ENCODE measurements at places on chromosomes 2 and 18.

GRCh38 chr2:2000018-2000723 is 255.9 kb upstream of the PXDN start:
- DNase-seq: no peak

DNA sequence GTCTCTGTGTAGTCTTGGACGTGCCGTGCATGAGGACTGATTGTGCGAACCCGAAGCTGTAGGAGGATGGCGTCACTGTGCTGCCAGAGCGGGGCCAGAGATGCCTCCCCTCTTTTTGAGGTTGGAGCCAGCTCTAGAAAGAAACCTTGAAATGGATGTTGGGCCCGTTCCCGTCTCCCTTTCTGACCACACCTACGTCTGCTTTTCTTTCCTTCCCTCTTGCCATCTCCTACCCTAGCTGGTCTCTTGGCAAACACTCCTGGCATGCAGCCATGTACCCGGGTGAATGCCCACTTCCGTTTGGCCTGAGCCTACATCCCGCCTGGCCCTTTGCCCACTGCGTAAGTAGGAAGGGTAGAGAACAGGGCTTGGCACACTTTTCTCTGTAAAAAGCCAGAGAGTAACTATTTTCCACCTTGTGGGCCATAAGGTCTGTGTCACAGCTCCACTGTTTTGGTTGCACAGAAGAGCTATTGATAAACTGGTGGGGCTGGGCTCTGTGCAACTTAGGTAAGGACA is 37.4 kb downstream of the SH3BP4 start:
- DNase-seq: no peak

DNA sequence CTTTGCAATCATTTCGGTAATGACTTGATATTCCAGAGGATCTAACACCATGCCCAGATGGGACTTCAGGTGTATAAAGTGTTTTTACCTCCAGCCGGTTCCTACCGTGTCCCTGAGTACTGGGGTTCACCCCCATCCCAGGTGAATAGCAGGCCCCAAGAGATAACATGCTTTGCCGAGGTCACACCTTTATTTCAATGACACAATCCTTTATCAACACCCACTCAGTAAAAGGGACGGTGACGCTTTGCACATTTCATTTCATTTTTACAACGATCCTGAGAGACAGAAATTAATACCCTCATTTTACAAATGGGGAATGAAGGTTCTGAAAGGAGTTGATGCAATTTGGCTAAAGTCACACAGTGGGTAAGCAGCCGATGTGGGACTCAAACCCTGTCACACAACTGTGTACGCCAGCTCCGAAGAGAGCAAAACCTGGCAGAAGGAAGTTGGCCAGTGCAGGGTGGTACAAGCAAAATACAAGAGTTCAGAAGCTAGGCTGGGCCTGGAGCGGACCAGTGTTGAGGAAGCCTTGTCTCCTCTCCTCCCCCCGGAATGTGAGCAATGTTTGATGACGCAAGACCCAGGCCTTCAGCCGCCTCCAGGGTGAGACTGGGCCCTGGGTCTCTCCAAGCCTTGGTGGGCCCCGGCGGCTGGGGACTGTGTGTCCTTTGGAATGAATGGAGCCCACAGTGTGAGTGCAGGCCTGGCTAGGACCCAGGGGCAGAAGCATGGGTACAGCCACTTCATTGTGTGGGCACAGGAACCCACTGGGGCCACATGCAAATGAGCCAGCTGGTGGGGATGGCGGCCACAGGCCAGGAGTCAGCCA is 139.6 kb upstream of the MYCN start:
- DNase-seq: no peak

DNA sequence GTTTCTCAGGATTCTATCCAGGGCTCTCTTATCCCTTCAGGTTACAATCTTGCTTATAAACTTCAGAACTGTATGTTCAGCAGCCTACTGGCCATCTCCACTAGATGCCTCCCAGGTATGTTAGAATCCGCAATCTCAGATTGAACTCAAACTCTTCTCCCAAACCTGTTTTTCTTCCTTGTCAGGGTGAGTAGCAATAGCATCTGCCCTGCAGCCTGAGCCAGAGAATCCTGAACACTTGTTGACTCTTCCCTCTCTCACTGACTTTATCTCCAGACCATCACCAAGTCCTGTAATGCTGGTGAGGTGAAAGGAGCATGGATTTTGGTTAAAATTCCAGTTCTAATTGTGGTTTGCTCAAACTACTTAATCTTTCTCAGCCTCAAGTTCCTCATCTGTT is 82.6 kb upstream of the ALPP start:
- no peak for DNase-seq

GRCh38 chr18:22913861-22914260 is 19.3 kb upstream of the RBBP8 start:
- DNase-seq: no peak

- DNase-seq: no peak
Observed at GRCh38 chr2:5710615-5711014, 18.4 kb downstream of the SOX11 start.

- DNase-seq: no peak
Observed at GRCh38 chr2:174300114-174300513, 34.6 kb upstream of the SP9 start.

DNA sequence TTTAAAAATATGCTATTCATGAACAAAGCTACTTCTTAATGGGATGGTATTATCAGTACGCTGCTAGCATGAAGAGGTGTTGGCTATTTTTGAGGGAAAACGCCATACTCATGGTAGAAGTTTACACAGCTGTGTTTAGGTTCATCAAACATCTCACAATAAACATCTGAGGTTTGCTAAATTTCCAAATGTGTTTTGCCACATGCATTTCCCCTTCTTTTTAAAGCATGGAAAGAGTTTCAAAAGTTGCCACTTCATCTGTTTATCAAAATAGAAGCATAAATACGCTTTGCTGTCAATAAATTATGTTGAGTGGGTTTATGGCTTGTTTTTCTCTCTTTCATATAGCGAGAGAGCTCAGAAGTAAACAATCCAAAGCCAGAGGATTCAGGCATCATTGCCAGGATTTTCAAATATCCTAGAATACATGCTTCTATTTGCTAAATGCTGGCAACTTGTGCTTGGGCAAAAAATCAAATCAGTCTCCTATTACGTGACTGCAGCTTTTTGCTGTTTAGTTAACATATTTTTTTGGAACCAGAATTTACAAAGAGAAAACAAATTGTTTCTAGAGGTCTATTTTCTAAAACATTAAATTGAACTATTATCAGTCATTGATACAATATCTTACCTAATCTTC is 1919.9 kb upstream of the LRRTM1 start:
- DNase-seq: no peak

GRCh38 chr2:112301171-112301584 is 25.8 kb downstream of the ZC3H6 start:
- DNase-seq: no peak

GRCh38 chr18:48488388-48488850 is 50.4 kb upstream of the CTIF start:
- DNase-seq: no peak

DNA sequence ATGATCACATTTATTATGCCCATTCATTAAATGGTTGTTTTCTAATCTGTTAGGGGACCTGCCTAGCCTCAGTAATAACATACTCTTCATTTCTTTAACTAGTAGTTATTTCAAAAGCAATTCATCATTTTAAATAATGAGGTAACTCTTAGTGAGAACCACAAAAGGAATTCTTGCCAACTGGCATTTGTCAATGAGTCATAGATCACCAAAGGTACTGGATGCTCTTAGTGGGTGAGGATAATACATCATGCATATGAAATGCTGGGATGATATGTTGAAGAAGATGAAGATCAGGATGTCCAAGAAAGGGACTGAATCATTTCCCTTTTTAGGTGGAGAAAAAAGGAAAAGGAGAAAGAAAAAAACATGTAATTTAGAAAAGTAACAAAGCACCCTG is 826.2 kb upstream of the DDX18 start:
- no peak for DNase-seq

GRCh38 chr2:85971366-85971765 is 82.6 kb upstream of the ST3GAL5 start:
- DNase-seq: no peak

GRCh38 chr2:110818767-110819481 is 86.6 kb downstream of the ACOXL start:
- DNase-seq: no peak

DNA sequence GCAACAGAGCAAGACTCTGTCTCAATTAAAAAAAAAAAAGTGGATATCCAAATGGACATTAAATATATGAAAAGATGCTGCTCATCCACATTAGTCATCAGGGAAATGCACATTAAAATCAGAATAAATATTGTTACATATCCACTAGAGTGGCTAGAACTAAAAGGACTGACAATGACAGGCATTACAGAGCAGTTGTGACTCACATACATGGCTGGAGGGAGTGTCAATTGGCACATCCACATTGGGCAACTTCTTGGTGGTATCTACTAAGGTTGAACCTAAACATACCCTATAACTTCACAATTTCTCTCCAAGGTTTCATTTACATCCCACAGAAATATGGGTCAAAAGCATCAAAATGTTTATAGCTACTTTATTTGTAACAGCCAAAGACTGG is 14.0 kb upstream of the DNER start:
- no peak for DNase-seq

- DNase-seq: no peak
Observed at GRCh38 chr2:16120591-16121180, 180.3 kb downstream of the MYCN start.

DNA sequence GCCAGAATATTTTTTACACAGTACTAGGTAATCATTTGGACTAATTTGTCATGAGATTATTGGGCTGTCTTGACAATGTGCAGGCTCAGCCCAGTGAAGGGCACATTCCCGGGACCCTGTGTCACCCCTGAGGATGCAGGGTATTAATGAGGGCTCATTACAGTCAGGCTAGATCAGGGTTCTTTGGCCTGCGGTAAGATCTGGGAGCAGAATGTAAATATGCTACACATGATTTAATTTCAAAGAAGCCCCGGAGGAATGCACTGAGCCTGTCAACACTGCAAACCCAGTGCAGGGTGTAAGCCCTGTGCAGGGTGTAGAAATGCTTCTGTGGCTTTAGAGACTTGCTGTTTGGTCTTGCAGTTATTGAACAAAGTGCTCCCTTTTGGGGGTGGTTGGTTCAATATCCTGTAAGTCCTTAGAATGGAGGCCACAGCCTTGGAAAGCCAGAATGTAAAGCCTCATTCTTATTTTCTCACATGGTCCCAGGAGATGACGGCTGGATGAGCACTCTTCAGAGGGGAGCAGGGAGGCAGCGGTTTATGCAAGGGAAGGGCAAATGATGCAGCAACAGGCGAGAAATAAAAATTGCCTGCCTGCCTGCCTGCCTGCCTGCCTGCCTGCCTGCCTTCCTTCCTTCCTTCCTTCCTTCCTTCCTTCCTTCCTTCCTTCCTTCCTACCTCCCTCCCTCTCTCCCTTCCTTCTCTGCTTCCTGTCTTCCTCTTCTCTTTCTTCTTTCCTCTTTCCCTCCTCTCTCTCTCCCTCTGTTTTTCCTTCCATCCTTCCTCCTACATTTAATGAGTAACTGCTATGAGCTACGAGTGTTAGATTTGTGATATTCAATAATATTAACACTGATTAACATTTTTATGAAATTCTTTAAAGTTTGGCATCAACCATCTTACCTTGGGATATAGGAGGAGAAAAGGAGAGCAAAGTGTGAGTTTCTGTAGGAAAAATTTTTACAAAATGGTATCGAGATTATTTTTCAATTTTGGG is 148.8 kb downstream of the VAPA start:
- DNase-seq: no peak

- DNase-seq: no peak
Observed at GRCh38 chr2:152961351-152961750, 242.9 kb downstream of the ARL6IP6 start.

GRCh38 chr18:69980982-69981804 is 33.5 kb upstream of the CD226 start:
- no peak for DNase-seq

GRCh38 chr2:106053581-106053980 is 140.5 kb downstream of the UXS1 start:
- DNase-seq: no peak

- no peak for DNase-seq
Observed at GRCh38 chr2:126413079-126413478, 242.9 kb upstream of the GYPC start.

GRCh38 chr2:230254152-230254881 is 28.8 kb downstream of the SP140 start:
- no peak for DNase-seq
